ENCODE measurements at places on chromosomes 3 and 15.

GRCh38 chr3:154050216-154050615, 71.0 kb upstream of the ARHGEF26 start:
- no peak for DNase-seq

GRCh38 chr15:31799715-31800321, 230.5 kb upstream of the CHRNA7 start:
- DNase-seq, result no peak

DNA sequence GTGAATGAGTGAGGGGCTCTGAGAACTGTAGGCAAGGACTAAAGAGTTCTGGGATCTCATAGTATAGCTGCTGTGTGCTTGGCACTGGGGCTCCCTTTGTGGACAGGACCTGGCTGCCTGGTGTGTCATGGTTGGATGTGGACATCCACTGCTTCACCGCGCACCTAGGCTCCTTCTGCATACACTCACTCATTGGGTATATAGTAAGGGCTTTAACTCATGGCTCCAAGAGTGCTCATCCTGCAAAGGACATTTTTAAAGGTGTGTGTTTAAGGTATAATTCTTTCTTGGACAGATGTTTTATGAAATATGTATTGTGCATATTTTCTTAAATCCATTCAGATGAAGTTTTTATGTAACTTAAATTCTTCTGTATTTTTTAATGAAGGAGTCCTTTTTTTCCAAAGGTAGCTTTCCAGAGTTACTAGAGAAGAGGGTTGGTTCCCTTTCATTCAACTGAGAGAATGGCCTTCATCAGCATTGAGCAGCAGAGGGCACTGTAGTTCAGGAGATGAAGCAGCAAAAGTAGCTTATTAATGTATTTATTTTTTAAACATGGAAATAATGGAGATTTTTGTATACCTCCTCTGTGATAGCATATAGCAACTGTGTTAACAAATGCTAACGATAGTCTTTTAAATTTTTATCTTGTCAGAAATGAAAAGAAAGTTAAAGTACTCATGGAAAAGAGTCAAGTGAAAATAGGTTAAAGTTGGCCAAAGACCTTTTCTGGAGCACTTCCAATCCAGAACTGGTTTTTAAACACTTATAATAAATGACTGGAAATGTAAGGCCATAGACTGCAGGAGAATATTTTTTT, 25.2 kb downstream of the OXNAD1 start:
- no peak for DNase-seq

GRCh38 chr3:59456852-59457485, 407.1 kb upstream of the CFAP20DC start:
- DNase-seq, result no peak

DNA sequence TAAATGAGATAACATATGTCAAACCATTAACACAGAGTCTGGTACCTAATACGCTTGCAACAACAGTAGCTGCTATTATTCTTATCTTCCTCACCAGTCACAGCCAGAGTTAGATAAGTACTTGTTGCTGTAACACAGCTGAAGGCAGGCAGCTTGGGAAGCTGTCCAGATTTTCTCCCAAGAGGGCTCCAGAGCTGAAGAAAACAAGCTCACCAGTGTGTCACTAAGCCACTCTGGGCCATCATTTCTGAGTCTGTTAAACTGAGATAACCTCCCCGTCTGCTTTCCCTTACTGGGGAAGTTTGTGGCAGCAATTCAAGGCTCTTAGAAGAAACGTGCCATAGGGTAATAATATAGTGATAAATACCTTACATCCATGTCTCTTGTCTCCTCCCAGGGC, 226.3 kb downstream of the TAFA4 start:
- no peak for DNase-seq

DNA sequence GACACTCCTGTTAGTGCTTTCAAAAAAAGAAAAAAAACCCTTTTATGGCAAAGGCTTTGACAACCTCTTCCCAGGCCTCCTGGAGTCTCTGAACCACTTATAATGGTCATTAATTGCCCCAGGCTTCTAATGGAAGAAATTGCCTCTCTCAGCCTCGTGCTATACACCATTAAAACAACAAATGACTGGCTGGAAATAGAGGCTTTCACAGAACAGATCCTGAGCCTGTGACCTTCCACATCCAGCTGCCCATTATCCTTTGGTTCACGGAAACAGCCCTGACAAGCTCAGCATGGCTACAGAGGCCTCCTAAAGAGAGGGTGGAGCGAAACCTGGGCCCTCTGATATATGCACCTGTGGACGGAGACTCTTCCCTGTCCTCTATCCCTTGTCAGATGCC, 26.8 kb upstream of the MKRN3 start:
- no peak for DNase-seq

DNA sequence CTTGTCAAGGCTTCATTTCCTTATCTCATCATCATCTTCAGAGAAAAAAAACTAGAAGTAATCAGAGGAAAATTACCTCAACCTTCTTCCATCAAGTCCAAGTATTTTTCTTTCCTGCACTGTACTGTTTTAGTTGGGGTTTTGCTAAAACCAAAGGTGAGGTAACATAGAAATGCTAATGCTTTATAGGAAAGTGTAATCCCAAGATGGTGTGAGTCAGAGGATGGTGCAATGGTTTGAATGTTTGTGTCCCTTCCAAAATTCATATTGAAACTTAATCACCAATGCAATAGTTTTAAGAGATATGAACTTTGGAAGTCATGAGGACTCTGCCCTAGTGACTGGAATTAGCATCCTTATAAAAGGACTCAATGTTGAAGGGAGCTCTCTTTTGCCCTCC, 79.5 kb downstream of the KBTBD8 start:
- no peak for DNase-seq
